ENCODE measurements at places on chromosomes 13 and 19.

DNA sequence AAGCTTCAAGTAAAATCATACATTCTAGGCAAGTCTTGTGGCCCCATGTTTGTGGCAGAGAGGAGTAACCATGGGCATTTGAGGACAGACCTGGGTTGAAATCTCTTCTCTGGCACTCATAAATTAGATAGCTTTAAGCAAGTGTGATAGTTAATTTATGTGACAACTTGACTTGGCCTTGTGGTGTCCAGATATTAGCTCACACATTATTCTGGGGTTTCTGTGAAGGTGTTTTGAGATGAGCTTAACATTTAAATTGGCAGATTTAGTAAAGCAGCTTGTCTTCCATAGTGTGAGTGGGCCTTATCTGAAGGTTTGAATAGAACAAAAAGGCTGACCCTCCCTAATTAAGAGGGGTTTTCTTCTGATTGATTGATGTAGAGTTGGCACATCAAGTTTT, 161.4 kb upstream of the SPRY2 start:
- no peak for DNase-seq

GRCh38 chr19:54209058-54209810, 8.6 kb downstream of the RPS9 start:
- DNase-seq, result no peak

GRCh38 chr13:48561466-48562235, 28.8 kb upstream of the RCBTB2 start:
- DNase-seq, result peak; percentile 36

DNA sequence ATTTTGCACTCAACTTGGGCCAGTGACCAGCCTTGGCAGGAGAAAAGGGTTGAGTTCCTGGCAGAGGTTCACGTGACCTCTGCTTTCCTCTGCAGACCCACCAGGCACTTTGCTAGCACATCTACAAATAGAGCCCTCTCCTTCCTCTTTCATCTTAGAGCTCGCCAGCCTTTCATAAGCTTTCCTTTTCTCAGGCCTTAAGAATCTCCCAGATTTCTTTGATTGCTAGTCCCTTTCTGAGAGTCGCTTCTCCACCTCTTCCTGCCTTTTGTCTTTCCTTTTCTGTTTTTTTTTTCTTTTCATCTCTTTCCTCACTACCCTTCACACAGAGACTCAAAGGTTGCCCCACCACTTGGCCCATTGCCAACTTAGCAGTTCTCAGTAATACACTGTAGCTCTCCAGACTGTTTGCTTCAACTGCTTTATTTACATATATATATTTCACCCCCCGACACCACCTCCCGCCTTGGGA, 375.7 kb upstream of the SPRY2 start:
- DNase-seq, result no peak

GRCh38 chr13:28037399-28037798, 48.9 kb upstream of the URAD start:
- no peak for DNase-seq

DNA sequence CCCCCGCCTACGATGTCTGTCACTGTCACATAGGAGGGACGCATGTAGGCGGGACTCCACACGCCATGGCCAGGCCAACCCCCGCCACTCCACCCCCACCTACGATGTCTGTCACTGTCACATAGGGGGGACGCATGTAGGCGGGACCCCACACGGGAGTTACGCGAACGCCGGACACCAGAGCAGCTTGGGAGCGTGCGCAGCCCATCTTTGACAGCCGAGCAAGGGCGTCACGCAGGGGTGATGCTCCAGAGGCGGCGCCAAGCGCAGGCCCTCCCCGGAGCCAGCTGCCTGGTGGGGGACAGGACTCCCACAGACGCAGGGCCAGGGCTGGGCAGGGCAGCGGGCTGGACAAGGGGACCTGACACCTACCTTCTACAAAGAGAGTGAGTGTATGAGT, 20.0 kb downstream of the ZNF787 start:
- DNase-seq, result no peak

DNA sequence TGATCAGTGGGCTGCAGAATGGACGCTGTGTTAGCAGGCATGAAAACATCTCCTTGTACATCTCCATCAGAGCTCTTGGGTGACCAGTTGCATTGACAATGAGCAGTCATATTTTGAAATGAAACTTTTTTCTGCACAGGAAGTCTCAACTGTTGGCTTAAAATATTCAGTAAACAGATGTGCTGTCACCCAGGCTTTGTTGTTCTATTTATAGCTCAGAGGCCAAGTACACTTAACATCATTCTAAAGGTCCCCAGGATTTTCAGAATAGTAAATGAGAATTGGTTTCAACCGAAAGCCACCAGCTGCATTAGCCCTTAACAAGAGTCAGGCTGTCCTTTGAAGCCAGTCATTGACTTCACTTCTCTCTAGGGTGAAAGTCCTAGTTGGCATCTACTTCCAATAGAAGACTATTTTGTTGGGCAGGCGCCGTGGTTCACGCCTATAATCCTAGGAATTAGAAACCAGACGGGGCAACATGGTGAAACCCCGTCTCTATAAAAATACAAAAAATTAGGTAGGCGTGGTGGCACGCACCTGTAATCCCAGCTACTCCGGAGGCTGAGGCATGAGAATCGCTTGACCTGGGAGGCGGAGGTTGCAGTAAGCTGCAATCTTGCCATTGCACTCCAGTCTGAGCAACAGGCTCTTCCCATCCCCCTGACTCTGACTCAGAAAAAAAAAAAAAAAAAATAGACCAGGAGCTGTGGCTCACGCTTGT, 7.9 kb upstream of the PDE4A start:
- DNase-seq, result peak; percentile 97

- no peak for DNase-seq
Observed at GRCh38 chr13:40940841-40941240, 78.3 kb downstream of the ELF1 start.

DNA sequence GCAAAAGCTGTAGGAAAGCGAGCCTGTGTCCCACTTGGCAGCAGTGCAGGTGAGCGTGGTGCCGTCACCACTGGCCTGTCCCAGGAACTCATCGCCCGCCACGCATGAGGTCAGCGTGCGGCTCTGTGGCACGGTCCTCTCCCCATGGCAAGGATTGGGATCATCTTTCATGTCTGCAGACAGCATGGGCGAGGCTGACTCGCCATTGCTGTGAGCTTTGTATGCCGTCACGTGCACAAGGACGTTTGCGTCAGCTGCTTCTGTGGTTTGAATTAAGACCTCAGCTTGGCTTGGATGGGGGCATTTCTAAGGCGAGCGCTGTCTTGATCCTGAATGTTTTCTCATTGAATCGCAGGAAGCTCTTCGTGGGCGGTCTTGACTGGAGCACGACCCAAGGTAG, 9.8 kb downstream of the DAZAP1 start:
- no peak for DNase-seq

GRCh38 chr19:39502640-39503417, 4.1 kb downstream of the DLL3 start:
- DNase-seq, result peak; percentile 90

- DNase-seq, result no peak
Observed at GRCh38 chr13:76991432-76991795, 467 bp upstream of the CLN5 start.

GRCh38 chr13:35698911-35699576, 222.6 kb upstream of the MAB21L1 start:
- DNase-seq, result no peak

DNA sequence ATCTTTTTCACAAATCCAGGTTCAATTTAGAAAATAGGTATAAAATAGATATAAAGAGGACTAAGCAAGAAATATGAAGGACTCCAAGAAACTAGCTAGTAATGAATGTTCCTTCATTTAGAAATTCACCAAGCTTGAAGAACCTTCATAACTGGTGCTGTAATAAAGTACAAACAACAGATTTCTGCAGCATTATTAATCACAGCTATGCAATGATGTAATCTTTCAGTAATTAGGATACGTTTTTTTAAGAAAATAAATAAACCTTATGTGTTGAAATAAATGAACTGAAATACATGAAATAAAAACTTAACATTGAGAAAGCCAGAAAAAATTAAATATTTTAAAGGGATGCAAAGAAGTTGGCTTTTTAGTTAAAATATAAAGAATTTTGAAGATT, 236.1 kb downstream of the RGCC start:
- DNase-seq, result no peak

GRCh38 chr13:106139942-106140341, 395.5 kb downstream of the EFNB2 start:
- no peak for DNase-seq

- no peak for DNase-seq
Observed at GRCh38 chr19:46828484-46828883, 22.2 kb downstream of the AP2S1 start.

GRCh38 chr13:30290812-30291436, 16.4 kb downstream of the KATNAL1 start:
- DNase-seq, result no peak

DNA sequence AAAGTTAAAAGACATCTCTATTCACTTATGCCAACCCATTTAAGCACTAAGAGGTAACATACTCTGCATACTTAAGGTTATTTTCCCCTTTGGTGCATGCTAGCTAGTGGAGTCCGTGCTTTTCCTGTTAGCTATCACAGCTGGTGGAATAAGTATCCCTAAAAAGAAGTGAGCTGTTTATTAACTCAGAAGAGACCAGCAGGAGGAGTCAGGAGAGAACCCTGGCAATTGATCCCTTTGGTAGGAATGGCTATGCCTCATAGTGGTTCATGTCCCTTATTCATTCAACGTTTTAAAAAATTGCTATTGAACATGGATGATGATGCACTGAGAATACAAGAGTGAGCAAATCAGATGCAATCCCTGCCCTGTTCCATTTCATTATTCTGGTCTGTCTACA, 12.4 kb upstream of the NEK5 start:
- no peak for DNase-seq

DNA sequence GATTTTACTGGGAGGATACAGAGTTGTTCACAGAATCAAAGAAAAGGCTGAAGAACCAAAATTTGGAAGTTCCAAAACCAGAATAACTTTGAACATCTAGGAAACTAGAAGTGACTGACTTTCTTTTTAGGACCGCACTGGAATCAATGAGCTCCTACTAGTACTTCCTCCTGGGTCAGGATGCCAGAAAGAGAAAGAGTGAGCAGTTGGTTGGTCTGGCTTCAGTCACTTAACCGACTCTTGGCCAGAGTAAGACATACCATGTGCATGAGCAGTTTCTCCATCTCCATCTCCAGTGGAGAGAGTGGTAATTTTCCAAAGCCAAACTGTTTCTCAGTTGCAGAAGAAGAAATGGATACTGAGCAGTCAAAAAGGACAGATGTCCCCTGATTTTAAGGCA, 27.1 kb upstream of the MTUS2 start:
- DNase-seq, result no peak

GRCh38 chr19:21396893-21397572, at the start of gene ZNF493:
ZNF493 (plus strand) TSS chr19:21397133; CDS start chr19:21397238, 105 bp downstream.
- DNase-seq, result peak; percentile 93

DNA sequence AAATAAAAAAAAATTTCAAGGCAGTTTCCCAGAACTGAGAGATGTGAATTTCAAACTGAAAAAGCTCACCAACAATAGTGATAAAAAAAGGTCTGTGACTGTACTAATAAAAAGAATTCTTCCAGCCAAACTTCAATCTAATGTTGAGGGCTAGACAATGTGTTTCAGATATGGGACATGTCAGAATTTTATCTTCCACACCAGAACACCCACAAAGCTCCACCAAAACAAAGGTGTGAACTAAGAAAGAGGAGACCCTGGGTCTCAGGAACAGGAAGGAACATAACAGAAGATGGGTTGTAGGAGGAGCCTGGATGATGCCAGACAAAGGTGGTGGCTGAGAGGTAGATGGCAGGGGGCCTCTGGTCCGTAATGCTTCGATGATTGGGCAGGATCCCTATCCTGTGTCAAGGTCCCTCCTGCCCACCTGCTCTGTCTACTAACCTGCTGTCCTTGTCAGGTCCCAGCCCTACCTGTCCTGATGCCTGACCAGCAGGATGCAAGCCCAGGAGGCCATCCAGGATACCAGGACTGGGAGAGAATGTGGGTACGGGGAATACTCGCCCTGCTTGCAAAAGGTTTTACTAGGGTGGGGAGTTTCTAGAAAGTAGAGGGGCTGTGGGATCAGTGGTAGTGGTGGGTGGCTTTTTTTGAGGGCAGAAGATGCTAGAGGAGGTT, 4.5 kb downstream of the MZF1 start:
- DNase-seq, result no peak

DNA sequence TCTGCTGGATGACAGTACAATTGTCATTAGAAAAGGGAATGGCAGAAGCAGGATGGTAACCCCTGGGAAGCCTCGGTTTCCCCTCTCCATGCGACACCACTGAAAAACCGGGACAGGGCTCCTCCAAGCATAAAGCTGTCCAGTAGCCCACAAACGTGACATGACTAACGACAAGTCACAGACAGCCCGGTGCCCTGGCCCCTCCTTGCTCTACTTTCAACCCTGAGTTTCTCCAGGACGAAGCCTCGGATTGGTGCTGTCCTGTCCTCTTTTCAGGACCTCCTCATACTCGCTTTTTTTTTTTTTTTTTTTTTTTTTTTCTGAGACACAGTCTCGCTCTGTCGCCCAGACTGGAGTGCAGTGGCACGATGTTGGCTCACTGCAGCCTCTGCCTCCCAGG, 16.3 kb downstream of the DPP9 start:
- DNase-seq, result no peak

GRCh38 chr13:96119921-96120320, 30.0 kb downstream of the HS6ST3 start:
- no peak for DNase-seq

- no peak for DNase-seq
Observed at GRCh38 chr19:49861541-49862378, 5.6 kb downstream of the PNKP start.

DNA sequence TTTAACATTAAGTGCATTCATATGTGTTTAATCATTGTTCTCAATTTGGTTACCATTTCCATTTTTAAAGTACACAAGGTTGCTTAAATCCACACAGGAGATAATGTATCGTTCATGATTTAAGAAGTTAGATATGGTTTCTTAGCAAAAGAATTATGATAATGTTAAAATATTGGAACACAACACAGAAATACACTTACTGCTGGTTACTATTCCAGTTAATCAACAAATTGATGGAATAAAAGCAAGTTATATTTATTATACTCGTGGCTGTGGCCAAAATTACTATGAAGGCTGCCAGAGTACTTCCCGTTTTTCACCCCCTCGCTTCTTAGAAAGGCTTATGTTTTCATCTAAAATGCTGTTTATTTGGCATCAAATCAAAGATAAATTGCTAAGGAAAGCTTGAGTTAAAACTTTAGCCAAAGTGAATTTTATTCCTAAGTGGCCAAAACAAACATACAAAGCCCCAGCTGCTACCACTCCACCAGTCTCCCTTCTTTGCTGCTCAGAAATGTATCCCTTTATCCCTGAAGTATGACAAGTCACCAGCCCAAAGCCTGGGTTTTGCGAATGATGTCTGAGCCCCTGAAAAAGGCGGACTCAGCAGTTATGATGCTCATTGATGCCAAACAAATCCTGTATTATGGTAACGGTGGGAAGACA, 27.7 kb downstream of the LCP1 start:
- DNase-seq, result no peak

- peak; percentile 93 for DNase-seq
Observed at GRCh38 chr19:55166530-55167268, at the start of gene DNAAF3. DNAAF3 (minus strand) TSS chr19:55166613; CDS start chr19:55166413, 200 bp downstream.

GRCh38 chr13:63107179-63107943, 1691.7 kb upstream of the PCDH20 start:
- no peak for DNase-seq

All from MM.1S (cell line).